Gastroesophageal sphincter (tissue), 4 donors: ENCODE measurements at places on chromosomes 3 and 15. TPM values are rescaled to one million over a fixed set of nuclear protein-coding genes. Genes with fewer than 3 reads are reported as not detected.

The COL8A1 gene
- 136 TPM for total RNA-seq

The C3orf62 gene
- 3.5 TPM for total RNA-seq

The TGM5 gene
- total RNA-seq, result 1.3 TPM

The CNOT10 gene
- total RNA-seq, result 11.8 TPM

The OXTR gene
- total RNA-seq, result not detected

The SLC22A13 gene
- 0.16 TPM for total RNA-seq

The ACAN gene
- total RNA-seq, result 0.17 TPM

The HDAC11 gene
- total RNA-seq, result 22.3 TPM

The ACTC1 gene
- 24.2 TPM for total RNA-seq

The DAZL gene
- total RNA-seq, result not detected

The ZNF660 gene
- 0.82 TPM for total RNA-seq

The P2RY1 gene
- total RNA-seq, result 1.1 TPM

The NPHP3 gene
- total RNA-seq, result 34.6 TPM

The FRMD5 gene
- total RNA-seq, result 0.47 TPM

The CPNE9 gene
- total RNA-seq, result 1.1 TPM

The GPR160 gene
- 0.81 TPM for total RNA-seq
